ENCODE measurements at places on chromosomes 12 and 14.

DNA sequence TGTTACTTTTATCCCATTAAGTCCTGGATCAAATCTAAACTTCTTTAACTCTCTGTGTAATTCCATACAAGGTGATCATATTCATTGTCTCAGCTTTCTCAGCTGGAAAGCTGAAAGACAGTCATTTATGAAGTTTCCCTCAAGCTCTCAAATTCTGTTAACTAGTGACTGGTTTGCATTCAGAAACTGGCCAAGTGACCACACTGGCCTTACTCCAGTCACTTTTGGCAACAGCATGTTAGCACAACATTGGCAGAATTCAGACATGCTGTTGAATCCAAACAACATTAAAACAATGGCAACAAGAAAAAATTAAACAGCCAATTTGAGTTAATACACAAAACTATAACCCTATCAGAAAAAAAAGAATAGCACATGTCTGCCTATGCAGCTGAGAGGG is 343.3 kb downstream of the MDGA2 start:
- no peaks in the 10 kb centered on the region for H3K4me1 ChIP-seq
- DNase-seq = no peak
- no peak overlapping the region for H3K4me3 ChIP-seq
- no peaks in the 10 kb centered on the region for H3K27me3 ChIP-seq
- H3K27ac ChIP-seq = no peak overlapping the region

- H3K4me1 ChIP-seq = peaks cover 70% of the 10 kb centered on the region
- H3K36me3 ChIP-seq = peaks cover 9% of the 10 kb centered on the region
- DNase-seq = no peak
- no peak overlapping the region for H3K27ac ChIP-seq
These were observed 117.3 kb downstream of the LLPH start for GRCh38 chr12:66013224-66013623.

- no peak for DNase-seq
- no peaks in the 10 kb centered on the region for H3K36me3 ChIP-seq
- peaks cover 9% of the 10 kb centered on the region for H3K4me1 ChIP-seq
- H3K27me3 ChIP-seq = no peaks in the 10 kb centered on the region
- H3K27ac ChIP-seq = no peak overlapping the region
These were observed 31.0 kb downstream of the TMEM116 start for GRCh38 chr12:111981987-111982386.

DNA sequence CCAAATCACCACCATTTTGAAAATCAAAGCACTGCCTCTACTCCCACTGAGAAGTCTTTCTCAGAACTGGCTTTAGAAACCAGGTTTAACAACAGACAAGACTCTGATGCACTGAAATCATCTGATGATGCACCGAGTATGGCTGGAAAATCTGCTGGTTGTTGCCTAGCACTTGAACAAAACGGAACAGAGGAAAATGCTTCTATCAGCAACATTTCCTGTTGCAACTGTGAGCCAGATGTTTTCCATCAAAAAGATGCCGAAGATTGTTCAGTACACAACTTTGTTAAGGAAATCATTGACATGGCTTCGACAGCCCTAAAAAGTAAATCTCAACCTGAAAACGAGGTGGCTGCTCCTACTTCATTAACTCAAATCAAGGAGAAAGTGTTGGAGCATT is 115.0 kb upstream of the NPAS3 start:
- H3K27ac ChIP-seq = no peak overlapping the region
- no peaks in the 10 kb centered on the region for H3K27me3 ChIP-seq
- no peak overlapping the region for H3K4me3 ChIP-seq
- H3K4me1 ChIP-seq = peaks cover 42% of the 10 kb centered on the region
- H3K36me3 ChIP-seq = no peaks in the 10 kb centered on the region

Data from HFFc6 (cell line).